RPMI8226 (cell line): ENCODE measurements at places on chromosomes 7 and 10.

- DNase-seq: no peak
Observed at GRCh38 chr10:12803776-12804175, 197.7 kb downstream of the CCDC3 start.

DNA sequence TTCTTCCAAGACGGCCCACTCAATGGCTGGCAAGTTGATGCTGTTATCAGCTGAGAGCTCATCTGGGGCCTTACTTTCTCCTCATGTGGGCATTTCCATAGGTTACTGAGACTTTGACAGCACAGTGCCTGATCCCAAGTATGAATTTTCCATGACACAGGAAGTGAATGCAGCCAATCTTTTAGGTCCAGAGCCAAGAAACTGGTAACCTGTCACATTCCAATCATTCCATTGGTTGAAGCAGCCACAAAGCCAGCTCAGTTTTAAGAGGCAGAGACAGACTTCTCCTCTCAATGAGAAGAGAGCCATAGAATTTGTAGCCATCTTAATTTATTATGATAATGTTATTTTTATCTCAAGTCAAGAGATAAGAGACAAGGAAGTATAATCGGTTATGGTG lies 775.5 kb downstream of the CNTNAP2 start:
- no peak for DNase-seq

GRCh38 chr10:118151461-118151860 lies 104.7 kb upstream of the RAB11FIP2 start:
- no peak for DNase-seq

GRCh38 chr7:27221201-27221797 lies 21.3 kb upstream of the EVX1 start:
- DNase-seq: no peak

- DNase-seq: no peak
Observed at GRCh38 chr10:125187238-125188194, 27.2 kb upstream of the CTBP2 start.

- DNase-seq: no peak
Observed at GRCh38 chr10:77500754-77501151, 136.9 kb downstream of the KCNMA1 start.

GRCh38 chr10:120505866-120506265 lies 48.8 kb downstream of the PLPP4 start:
- DNase-seq: no peak

DNA sequence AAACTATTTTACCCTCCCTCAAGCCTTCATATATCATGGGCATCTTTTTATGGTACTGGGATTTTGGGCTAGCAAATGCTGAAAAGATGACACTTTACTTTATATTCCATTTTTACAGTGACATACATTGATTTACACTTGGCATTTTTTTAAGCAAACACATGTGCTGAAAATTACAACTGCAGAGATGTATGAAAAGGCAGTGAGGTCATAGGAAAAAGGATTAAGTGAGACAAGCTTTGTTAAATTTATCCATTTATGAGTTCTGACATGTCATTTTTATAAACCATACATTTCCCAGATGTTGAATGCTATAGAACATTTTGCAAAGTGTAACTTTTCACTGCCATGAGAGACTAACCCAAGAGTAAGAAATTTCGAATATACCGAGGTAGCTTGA lies 68.8 kb upstream of the RSU1 start:
- DNase-seq: no peak
